Right hindlimb (tissue), 1 donor: ENCODE measurements at places on chromosomes 2 and 18.

DNA sequence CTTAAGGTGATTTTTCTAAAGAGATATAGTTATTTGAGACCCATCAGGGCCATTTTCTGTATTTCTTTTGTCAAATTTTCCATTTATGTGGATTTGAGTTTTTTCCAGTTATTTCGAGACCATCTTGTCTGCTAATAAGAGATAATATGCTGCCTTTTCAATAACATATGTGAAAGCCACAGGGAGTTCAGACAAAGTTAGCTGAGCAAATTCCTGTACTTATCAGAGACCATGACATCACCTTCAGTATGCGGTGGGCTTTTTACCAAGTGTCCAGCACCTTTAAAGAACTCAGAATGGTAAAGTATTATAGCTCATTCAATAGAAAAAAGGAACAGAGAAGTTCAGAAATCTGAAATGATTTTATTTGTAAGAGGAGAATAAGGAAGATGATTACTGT lies 11.7 kb downstream of the MAPK4 start:
- DNase-seq: no peak

DNA sequence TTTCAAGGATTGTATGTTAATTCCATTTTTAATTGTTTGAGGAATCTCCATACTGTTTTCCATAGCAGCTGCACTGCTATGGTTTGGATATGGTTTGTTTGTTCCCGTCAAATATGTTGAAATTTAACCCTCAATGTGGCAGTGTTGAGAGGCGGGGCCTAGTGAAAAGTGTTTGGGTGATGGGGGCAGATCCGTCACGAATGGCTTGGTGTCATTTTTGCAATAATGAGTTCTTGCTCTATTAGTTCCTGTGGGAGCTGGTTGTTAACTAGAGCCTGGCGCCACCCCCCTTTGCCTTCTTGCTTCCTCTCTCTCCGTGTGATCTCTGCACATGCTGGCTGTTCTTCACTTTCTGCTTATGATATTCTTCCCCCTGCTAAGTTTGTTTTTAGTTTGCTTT lies 71.4 kb upstream of the LDLRAD4 start:
- no peak for DNase-seq

DNA sequence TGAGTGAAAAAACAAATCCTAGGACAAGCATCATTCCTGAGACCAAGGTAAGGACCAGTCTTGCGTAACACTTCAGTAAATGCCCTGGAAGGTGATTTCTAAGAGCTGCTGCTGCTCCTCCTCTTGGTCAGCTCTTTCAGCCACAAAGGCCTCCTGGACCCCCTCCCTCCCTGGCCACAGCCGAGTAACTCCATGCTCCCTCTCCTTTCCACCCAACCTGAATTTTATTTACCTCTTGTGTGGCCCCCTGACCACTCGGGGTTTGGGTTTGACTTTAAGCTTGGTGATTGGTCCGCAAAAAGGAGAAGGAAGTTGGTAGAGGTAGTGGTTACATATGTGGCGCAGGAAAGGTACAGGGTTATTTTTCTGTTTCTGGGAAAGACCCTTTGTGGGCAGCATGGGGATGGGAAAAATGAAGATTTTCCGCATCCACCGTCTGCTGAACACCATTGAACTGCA lies 9.2 kb downstream of the HTRA2 start:
- DNase-seq: no peak

DNA sequence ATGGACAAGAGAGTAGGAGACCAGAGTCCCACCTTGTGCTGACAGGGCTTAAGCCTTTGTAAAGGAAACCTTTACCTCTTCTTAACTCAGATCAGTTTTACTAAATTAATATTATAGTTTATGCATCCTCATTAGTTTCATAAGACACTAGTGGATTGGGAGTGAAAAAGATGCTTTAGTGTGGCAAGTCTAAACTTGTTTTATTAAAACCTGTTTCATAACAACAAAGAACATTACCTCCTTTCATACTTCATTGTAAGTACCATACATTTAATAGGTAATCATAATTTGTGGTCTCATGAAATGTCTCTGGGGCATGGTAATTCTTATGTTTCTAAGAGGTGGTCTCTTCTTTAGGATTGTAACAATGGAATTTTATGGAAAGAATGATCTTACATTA lies 63.4 kb downstream of the PIKFYVE start:
- DNase-seq: no peak

- DNase-seq: no peak
Observed at GRCh38 chr2:19702267-19702666, 199.5 kb downstream of the TTC32 start.

DNA sequence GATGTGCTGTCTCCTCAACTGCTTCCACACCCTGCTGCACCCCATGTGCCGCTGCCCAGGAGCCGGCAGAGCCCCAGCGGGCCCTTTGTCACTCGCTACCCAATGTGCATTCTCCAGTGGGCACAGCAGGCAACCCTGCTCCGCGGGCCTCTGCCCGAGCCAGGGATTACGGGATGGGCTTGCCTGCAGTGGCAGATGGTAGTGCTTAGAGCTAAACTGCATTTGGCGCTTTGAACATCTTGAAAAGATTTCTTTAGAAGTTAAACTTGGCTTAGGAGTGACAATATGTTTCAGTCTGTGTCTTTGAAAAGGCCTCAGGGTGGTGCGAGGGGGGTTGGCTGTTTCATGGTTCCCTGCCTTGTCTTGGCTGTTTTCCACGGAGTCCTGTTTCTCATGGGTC lies 84.0 kb upstream of the BOD1L2 start:
- no peak for DNase-seq

DNA sequence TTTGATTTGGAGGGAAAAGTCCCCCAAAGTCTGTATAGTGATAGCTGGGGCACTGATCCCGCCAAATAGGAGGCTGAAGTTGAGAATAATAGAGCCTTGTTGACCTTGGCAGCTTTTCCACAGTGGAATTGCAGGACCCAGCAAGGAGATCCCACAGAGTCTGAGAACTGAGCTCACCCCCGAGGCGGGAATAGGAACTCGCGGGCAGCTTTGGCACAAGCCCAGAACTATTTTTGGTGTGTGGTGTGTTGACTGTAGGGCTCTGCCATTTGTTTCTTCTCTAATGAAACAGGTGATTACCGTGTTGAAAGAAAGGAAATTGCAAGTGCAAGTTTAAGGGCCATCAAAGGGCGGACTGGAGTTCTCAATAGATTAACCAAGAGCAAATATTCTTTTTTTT lies 34.0 kb downstream of the SH3RF3 start:
- peak; percentile 63 for DNase-seq

- no peak for DNase-seq
Observed at GRCh38 chr2:178479758-178480226, 465 bp upstream of the PLEKHA3 start.

- peak; percentile 41 for DNase-seq
Observed at GRCh38 chr18:10475654-10476291, 21.3 kb downstream of the APCDD1 start.

DNA sequence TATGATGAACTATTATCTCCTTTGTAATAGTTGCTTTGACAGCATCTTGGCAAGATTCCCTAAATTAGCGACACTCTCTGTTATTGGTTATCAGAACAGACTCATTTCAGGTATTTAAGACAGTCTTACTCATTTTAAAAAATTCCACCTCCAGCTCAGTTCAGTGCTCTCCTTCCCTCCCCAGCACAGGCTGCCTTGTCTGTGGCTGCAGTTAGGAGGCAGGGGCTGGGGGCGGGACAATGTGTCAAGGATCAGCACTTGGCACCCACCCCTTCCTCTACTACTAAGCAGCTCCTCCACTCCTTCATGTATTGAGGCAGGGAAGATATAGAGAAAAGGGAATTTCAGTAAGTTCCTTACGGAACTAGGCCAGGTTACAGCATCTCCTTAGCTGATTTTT lies 85.0 kb downstream of the VSNL1 start:
- no peak for DNase-seq

GRCh38 chr2:164009756-164010337 lies 274.0 kb upstream of the FIGN start:
- DNase-seq: no peak
